ENCODE measurements at places on chromosomes 5 and 9.

DNA sequence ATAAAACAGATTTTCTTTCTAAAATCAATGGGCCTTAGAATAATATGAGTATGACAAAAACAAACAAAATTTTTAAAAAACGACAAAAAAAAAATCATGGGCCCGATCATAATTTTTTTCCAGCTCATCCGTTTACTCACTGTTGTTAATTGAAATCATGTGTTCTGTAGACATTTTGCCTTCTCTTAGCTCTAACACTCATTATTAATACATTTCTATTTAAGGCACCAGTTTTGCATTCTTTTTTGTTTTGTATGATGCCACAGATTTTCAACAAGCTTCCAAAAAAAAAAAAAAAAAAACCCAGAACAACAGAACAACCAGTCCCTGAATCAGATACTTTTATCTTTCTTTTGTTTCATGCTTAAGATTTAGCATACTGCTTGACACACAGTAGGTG is 86.4 kb downstream of the PRLR start:
- no peak for DNase-seq

DNA sequence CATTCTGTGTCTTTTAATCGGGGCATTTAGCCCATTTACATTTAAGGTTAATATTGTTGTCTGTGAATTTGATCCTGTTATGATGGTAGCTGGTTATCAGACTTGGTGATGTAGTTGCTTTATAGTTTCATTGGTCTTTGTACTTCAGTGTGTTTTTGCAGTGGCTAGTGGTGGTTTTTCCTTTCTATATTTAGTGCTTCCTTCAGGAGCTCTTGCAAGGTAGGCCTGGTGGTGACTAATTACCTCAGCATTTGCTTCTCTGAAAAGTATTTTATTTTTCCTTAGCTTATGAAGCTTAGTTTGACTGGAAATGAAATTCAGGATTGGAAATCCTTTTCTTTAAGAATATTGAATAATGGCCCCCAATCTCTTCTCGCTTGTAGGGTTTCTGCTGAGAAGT is 156.9 kb downstream of the CNTLN start:
- no peak for DNase-seq

DNA sequence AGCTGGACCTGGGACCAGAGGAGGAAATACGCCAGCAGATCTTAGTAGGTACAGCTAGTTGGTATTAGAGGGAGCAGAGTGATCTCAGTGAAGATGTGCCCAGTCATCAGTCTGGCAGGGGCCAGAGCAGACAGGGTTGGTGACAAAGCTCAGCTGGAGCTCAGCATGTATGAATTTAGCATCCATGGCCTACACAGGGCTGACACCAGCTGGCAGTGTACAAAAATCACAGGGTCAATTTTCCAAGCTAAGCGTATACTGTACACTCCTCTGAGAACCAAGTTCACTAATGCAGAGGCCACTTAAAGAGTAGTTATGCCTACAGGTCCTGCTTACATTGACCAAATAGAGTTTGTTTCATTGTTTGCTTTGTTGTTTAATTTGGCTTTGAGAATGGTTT is 146.6 kb downstream of the SLC24A2 start:
- no peak for DNase-seq

DNA sequence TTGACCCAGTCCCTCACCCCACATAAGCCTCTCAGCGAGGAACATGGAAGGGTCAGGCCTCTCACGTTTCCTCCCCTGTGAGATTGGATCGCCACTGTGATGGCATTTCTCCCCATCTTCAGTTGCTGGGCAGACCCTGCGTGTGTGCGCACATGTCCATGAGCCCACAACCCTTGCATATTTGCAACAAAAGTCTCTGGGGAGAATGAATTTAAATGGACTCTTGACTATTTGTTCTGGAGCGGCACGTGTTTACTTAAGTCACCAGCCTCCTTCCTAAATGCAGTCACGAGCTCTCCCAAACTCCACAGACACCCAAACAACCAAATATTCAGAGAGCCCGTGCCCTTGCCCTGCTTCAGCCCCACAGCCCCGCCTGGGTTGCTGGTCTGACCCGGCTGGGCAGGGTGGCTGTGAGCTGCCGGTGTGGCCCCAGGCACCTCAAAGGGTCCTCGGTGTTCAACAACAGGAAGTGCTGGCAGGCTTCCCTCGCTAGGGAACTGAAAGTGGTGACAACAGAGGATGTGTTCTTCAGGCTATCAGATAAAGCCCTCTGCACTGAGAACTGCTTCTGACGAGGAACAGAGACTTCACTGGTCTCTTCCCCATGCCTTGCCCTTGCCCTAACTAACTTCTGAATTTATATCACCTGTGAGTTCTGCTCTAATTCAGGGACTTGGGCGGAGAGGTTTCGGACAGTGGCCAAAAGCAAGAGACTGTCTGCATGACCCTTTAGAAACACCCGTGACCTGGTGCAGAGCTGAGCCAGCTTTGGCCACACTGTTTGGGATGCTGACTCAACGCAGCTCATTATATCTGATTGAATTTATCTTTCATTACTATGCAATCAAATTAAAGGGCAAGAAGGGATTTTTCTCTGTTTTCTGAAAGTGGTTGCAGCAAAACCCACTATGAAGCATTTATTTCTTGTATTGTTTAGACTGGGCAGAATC is 19.2 kb upstream of the CD180 start:
- peak; percentile 44 for DNase-seq

DNA sequence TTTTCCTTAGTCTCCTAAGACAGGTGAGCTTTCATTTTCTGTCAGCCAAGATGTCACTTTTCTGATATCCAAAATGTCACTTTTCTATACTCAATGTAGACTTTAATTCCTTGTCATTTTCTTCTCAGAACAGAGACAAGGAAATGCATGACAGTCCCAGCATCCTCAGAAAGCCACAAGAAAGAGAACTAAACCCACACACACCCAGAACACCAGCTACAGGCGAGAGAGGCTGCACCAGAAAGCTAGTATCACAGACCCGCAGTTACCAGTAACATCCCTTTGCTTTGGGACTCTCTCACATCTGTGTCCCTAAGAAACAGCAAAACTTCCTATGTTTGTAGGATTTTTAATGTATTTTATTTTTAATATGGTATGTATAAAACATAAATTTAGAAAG is 17.1 kb downstream of the TRMO start:
- DNase-seq: no peak

GRCh38 chr5:168104350-168104749 is 187.1 kb upstream of the WWC1 start:
- DNase-seq: no peak

DNA sequence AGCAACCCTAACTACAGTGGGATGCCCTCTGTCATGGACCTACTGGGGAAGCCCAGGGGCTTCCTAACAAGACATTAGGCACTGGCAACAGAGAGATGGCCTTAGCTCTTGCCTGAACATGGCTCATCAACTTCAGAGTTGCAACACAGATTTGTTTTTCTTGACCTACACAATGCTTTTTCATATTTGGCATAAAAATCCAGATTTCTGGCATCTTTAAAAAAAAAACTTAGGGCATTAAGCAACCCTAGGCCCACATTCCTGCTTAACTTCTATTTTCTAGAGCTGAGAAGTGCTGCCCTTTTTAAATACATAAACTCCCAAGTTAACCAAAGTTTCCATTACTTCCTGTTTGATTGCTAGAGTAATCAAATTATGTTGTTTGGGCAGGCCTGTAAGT is 8.0 kb downstream of the GRIA1 start:
- no peak for DNase-seq

DNA sequence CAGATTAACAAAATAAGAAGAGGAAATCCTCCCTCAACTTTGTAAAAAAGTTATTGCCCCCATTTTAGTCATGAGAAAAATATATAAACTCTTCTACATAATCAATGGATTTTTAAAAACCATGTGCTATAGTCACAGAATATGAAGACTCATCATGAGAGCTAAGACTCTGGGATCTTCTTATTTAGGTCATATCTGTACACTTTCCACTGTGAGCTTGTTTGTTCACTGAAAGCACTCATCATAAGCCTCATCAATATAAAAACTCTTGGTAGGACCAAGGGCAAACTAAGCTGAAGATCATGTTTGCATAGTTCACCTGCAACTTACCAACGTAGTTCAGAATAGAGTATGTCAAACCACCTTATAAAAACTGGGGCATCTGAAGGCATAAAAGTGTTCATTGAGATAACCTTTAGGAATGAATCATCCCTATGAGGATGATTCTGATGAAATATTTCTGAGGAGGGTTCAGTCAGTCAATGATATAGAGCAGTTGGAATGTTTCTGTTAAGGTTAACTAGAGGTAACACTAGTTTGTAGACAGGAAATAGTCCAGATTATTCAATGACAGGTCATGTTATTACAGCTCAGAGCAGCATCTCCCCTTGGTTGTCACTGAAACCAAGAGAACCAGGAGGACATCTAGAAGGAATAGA is 289.9 kb upstream of the SMC2 start:
- DNase-seq: no peak

GRCh38 chr9:89602978-89603766 is 1.6 kb upstream of the GADD45G start:
- DNase-seq: peak; percentile 90

DNA sequence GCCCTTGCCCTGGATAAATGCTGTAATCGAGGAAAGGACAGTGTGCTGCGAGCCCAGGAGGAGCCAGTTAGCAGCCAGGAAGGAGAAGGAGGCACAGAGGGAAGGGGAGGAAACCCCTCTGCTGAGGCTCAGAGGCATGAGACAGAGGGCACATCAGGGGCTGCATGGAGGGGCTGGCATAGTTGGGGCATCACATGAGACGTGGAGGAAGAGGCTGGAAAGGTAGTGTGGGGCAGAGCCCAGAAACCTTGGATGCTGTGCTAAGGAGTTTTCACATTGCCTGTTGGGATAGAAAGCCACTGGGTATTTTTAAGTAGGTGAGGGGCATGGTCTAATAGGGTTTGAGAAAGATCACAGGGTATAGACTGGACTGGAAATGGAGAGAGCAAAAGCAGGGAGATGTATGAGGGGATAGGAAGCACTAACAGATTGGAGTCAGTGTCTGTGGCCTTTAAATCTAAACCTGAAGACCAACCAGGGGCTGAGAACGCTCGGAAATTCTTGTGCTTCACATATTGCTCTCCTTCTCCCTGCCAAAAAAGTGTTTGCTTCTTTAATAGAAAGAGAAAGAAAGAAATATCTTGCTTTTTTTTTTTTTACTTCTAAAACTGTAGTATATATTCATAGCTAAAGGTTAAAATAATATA is 33.0 kb upstream of the ANGPTL2 start:
- DNase-seq: no peak

DNA sequence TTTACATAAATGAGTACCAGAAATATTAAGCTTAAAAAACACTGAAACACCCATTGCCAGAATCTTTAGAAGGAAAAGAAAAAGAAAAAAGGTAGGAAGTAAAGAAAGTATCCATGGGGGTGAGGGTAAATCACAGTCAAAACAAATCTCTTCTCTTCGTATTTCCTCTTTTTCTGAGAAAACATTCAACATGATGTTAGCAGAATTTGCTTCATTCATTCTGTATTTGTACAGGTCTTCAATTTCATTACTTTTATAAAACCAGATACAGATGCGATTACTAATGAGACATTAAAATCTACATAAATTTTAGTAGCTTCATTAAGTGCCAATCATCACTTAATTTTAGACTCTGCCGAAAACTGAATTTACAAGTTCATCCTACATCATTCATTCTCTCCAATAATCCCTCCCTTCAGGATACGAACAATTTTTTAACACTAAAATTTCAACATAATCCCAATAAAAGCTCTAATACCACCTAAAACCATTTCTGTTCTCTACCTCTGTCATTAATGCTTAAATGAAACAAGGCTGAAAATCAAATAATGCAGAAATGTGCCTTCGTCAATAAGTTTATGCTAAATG is 7.0 kb downstream of the NR3C1 start:
- no peak for DNase-seq

DNA sequence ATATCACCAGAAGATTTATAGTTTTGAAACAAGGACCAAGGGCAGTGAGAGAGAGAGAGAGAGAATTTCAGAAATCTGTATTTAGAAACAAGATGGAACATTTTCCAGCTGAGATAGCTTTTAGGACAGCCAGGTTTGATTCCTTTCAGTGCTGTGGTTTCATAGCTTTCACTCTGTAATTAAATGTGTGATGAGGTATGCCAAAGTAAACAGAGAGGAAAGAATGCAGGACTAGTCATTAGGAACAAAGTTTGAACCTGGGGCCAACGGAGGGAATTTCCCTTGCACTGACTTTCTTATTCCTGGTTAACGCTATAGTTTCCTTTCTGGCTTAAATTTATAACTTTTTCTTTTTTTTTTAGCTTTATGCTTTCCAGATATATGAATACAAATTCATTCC is 10.0 kb upstream of the CCL28 start:
- peak; percentile 77 for DNase-seq

- DNase-seq: no peak
These were observed 381.4 kb upstream of the RGMB start for GRCh38 chr5:98391921-98392625.

- DNase-seq: no peak
These were observed 5.0 kb upstream of the POLR1E start for GRCh38 chr9:37480759-37481158.

DNA sequence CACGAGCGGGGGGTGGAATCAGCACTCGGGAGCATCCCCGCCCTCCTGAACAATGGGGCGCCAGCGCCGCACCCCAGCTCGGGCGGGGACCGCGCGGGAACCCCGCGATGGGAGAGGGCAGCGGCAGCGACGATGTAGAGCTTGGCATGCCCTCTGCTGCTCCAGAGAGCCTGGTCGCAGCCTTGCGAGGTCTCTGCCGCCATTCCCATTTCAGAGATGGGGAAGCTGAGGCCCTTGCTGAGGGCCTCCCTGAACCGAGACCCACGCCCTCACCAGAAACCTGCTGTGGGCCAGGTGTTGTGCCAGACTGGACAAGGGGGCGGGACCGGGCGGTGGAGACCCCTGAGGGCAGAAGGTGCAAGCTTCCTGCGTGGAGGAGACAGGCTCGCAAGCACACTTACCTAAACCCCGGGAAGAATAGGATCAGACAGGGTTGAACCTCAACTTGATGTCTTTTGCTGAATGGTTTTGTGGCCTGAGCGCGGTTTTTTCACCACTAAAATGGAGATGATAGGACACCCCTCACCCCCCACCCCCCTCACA is 647 bp upstream of the MEGF9 start:
- no peak for DNase-seq
